Right ventricle myocardium superior (tissue), 1 donor: ENCODE measurements at places on chromosomes 2 and 18. TPM values are rescaled to one million over a fixed set of nuclear protein-coding genes. Genes with fewer than 3 reads are reported as not detected.

HOXD8 gene
- 0.32 TPM for total RNA-seq

NDUFS1 gene
- 484 TPM for total RNA-seq

SCYGR8 gene
- not detected for total RNA-seq

ACKR3 gene
- 27.9 TPM for total RNA-seq

IL1A gene
- not detected for total RNA-seq

DRC1 gene
- total RNA-seq = not detected

FBXO41 gene
- 0.51 TPM for total RNA-seq

MC5R gene
- not detected for total RNA-seq

ANKRD62 gene
- total RNA-seq = not detected

PRSS56 gene
- total RNA-seq = 0.19 TPM

AAMP gene
- 48.4 TPM for total RNA-seq

CXCR4 gene
- 2.0 TPM for total RNA-seq

CCDC85A gene
- total RNA-seq = 4.3 TPM

SERPINB3 gene
- not detected for total RNA-seq

TEX44 gene
- total RNA-seq = not detected

SRSF7 gene
- 45.9 TPM for total RNA-seq

LRRTM1 gene
- 0.30 TPM for total RNA-seq

ACMSD gene
- total RNA-seq = not detected

KIAA2012 gene
- not detected for total RNA-seq

C18orf54 gene
- 1.2 TPM for total RNA-seq

NEU2 gene
- total RNA-seq = not detected

SULT1C4 gene
- total RNA-seq = 2.7 TPM

IL1F10 gene
- total RNA-seq = not detected

RAD51AP2 gene
- total RNA-seq = 0.16 TPM

RNF152 gene
- total RNA-seq = 11.4 TPM

RNU2-63P gene
- not detected for total RNA-seq

CHN1 gene
- 9.2 TPM for total RNA-seq

FKBP1B gene
- 3.1 TPM for total RNA-seq

HES6 gene
- 2.5 TPM for total RNA-seq

LIPG gene
- total RNA-seq = 0.19 TPM
